Activated naive CD8-positive, alpha-beta T cell treated with anti-CD3 and anti-CD28 coated beads, Interleukin-2, amount 50 U/mL, for 16 hours (primary cell): ENCODE measurements at places on chromosomes 7 and 10.

DNA sequence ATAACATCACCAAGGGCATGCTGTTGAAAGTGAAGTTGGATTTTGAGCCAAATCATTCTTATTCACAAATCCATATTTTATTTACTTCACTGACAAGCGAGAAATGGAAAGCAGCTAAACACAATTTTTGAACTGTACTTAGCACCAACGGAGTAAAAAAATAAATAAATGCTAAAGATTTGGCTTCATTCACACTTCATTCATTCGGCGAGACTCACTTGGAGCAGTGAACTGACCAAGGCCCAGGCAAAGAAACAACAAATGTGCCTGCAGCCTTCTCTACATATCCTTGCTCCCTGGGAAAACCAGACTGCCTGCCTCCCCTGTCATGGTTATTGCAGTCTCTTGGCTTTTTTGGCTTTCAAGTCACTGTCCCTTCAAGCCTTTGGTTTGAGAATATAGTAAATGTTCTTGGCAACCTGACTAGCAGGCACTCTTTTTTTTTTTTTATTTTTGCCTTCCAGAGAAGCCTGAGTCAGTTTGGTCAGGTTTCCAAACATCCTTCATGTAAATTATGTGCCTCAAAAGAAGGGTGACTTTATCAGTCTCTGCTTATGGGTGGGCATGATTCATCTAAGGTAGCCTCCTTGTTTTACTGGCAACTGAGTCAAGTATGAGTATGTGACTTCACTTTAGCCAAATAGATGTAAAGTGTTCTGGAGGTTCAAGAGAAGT lies 177.6 kb upstream of the MEOX2 start:
- no peak for DNase-seq

- no peak for DNase-seq
These were observed 296.1 kb upstream of the NEBL start for GRCh38 chr10:21193196-21193595.

DNA sequence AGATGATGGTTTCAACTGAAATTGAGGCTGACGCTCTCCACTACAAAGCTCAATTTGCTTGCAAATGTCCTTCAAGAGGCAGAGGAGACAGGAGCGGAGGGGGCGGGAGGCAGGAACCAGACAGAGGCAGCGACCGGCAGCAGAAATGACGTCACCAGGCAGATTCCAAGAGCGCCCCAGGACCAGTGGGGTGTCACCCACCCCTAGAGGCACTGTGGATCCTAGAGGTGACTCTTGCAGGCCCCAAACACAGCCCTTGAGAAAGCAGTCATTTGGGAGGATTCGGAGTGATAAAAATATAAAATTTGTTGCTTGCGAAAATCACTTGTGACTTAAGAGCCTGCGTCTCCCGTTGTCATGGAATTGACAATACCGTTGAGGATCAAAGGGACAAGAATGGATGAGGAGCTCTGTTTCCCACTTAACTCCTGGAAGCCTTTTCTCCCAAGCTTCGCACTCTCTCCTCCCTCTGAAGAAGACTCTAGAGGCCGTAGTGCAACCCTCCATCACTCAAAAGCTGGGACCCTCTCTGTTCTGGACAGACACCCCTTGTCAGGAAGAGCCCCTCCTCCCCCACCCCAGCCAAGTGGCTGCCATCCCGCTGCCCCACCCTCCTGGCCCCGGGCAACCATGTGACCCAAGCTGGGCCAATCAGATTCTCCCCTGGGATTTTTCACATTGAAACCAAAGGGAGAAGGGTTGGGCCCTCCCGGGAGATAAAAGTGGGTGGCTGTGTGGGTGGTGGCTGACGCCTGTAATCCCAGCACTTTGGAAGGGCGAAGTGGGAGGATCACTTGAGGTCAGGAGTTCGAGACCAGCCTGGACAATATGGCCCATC lies 16.3 kb upstream of the SLC29A4 start:
- DNase-seq: no peak

- DNase-seq: no peak
These were observed 488.3 kb downstream of the TNS3 start for GRCh38 chr7:47093320-47094234.

- no peak for DNase-seq
These were observed 139.3 kb downstream of the TWIST1 start for GRCh38 chr7:18978108-18978495.

- no peak for DNase-seq
These were observed 404.1 kb downstream of the PAXIP1 start for GRCh38 chr7:154598864-154599263.

DNA sequence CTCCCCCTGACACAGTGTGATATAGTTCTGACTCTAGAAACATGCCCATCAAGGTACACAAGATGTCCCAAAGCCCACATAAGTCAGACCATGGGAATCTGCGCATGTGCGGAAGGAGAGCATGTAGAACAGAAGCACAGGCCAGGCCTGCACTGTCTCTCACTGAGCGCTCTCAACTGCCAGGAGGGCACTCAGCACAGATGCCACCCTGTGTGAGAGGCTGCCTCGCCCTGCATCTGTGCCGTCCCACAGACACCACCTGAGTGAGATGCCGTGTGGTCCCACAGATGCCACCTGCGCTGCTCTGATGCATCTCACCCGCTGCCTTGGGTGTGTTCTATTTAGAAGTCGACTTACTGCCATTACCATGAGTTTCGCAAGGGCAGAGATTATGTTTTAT lies 98.4 kb downstream of the VOPP1 start:
- DNase-seq: no peak

DNA sequence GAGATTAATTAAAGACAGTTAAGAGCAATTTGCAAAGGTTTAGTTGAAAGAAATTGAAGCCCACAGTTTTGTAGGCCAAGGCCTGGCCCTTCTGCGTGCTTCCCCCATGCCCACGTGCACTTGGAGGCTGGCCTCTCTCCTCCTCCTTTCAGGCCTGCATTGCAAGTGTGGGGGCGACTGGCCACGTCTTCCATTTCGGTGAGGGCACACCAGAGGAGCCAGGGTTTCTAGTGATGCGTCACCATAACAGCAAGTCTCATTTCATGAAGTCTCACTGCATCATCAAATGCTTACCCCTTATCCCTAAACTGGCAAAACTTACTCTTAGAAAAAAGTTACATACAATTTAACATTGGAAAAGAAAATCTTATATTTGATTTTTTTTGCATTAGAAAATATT lies 141.2 kb downstream of the NRF1 start:
- no peak for DNase-seq

- no peak for DNase-seq
These were observed 3.2 kb downstream of the KNDC1 start for GRCh38 chr10:133162910-133163856.

DNA sequence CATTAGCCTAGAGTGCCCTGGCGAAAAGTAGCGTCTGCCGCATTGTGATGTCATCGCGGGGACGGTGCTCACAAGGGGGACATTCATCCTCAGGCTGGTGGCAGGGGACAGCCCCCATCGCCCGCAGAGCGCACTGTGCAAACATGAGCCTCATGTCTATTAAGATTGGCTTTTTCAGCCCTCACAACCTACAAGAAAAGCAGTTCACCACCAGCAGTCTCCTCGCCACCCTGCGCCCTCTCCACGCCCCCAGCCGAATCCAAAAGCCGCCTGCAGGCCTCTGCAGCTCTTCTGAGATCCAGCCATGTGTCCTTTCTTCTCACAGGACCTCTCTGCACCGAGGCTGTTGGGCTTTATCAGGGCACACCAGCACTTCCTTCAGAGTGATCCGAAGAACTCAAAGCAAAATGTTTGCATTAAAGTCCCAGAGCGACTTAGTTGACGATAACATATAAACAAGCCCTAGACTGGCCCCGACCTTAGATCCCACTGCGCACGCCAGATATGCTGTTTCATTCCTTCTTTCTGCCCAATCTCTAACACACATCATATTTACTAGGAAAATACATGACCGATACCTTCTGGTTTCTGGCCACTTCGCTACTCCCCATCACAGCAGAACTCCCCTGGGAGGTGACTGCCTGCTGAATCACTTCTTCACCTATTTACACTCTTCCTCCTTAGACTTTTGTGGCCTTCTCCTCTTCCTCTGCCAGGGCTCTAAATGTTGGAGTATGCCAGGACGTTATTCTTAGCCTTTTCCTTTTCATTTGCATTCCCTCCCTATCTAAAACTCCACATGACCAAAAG lies 206.0 kb upstream of the SH2B2 start:
- no peak for DNase-seq

DNA sequence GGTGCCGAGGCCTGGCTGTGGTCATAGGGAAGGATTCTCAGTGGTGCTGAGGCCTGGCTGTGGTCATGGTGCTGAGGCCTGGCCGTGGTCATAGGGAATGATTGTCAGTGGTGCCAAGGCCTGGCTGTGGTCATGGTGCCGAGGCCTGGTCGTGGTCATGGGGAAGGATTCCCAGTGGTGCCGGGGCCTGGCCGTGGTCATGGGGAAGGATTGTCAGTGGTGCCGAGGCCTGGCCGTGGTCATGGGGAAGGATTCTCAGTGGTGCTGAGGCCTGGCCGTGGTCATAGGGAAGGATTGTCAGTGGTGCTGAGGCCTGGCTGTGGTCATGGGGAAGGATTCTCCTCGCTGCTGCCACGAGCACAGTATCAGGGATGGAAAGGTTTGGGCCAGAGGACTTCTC lies 327.3 kb downstream of the ADARB2 start:
- no peak for DNase-seq

DNA sequence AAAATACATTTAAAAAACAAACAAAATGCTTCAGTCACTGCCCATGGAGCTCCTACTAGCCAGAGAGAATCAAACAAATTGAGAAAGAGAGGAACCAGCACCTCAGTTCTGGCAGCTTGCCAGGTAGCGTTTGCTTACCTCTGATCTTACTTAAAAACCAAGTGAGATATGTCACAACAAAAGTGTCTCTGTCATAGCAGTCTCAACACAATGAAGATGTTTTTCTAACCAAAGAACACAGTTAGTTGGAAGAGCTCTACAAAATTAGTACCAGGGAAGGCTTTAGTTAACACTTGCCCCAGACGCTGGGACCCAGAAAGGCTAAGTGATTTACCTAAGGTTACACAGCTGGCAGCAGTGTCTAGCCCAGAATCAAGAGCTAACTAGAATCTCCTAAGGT lies 3.4 kb downstream of the DOCK4 start:
- DNase-seq: no peak

DNA sequence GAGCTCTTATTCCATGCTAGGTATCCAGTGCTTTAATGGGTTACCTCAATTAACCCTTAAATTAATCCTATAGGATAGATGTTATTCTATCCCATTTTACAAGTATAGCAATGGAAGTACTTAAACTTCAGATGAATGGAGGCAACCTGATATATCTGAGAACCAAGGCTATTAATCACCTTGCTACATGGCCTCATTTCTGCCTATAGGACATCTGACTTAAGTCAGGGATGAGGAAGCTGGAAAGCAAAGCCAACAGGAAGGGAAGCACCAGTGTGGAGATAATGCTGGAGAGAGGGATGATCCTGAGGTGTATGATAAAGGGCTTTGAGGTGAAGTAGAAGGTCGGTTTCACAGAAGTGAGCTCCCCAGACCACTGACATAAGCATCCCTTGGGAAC lies 132.3 kb downstream of the CHN2 start:
- no peak for DNase-seq

GRCh38 chr7:110544194-110544593 lies 546.7 kb upstream of the LRRN3 start:
- no peak for DNase-seq
